ENCODE measurements at places on chromosomes 5 and 9. TPM values are rescaled to one million over a fixed set of nuclear protein-coding genes. Genes with fewer than 3 reads are reported as not detected.

- DNase-seq, result no peak
These were observed 67.0 kb downstream of the NIPBL start for GRCh38 chr5:36943584-36943983.

DNA sequence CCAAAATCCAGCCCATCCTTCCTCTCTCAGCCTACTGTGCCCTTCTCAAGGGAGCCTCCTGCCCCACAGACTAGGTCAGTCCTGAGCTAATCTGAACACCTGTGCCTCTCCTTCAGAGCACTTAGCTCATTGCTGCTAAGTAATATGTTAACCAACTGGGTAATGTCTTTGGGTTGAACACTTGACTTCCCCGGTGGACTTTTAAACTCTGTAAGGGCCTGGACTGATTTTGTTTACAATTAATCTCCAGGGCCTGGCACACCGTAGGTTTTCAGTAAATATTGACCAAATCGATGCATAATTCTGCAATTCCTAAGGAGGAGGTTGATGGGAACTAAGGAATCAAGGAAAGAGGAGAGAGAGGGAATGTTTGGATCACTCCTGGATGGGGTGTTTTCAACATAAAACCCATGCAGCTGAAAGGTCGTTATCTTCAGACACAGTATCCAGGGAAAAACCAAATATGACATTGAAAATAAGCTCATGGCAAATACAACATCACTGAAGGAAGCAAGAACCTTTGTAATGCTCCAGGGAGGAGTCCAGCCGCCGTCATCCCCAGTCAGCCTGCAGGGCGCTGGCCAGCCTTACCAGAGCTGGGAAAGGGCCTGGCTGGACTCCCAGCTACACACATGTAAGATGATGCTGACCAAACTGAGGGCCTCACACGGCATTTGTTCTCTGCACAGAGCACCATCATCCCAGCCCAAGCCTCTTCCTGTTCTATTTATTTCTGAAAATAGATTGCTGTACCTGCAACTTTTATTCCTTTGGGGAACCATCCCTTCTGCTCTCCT, 166.3 kb downstream of the C5orf15 start:
- peak; percentile 78 for DNase-seq

GRCh38 chr9:79263628-79264027, 308.1 kb upstream of the TLE4 start:
- DNase-seq, result no peak

- no peak for DNase-seq
These were observed 182.1 kb upstream of the TBC1D2 start for GRCh38 chr9:98437458-98438034.

GRCh38 chr9:123960366-123960765, 30.4 kb upstream of the DENND1A start:
- no peak for DNase-seq

DNA sequence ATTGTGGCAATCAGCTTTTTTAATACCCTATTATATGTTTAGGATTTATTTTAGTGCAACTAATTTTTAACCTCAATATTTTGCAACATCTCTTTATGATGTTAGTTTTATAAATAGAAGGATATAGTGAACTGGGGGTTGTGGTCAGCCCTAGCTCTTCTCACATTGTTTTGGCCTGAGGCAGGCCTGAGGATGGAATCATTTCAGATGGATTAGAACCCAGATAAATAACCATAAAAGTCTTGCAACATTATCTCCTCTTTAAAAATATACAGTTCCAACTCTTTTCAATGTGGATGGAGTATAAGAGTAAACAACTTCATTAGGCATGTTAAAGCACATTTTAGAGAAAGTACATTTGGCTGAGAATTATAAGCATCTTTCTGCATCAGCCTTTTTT, 522.7 kb downstream of the NR2F1-AS1 start:
- DNase-seq, result no peak

DNA sequence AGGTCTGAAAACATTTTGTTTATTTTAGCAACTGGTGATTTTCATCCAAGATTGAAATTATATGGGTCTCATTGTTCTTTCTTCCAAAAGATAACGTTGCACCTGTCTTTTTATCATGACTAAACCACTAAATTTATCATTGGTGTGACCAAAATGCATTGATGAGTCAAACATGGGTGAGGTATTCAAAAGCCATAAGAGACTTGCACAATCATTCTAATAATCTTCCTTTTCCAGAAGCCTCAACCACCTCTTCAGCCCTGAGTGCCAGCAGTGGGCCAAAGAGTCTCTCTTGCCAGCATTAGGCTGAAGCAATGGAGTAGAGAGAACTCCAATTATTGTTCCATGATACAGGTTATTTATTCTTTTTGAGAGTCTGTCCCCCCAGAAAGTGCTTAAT, 198.9 kb downstream of the LURAP1L start:
- no peak for DNase-seq

DNA sequence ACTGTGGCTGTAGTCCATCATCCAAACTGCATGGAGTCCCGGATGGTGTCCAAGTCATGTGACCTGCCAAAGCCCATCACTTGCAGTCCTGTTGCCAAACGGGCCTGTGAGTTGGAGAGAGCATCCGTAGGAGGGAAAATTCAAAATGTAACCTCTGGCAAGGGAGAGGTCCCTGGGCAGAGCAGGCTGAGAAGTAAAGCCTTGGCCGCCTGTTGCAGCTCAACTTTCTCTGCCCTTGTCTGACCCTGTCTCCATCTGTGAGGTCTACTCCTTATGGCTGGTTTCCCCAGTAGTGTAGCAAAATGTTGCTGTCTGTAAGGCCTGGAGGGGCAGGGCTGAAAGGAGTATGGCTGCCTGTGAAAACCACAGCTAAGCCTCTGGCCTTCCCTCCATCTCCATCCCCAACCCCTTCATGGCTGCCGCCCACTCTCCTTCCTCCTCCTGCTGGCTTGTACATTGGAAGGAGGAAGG, 163.5 kb downstream of the SEMA6A start:
- peak; percentile 40 for DNase-seq

GRCh38 chr9:99876190-99876589, 30.3 kb upstream of the STX17 start:
- no peak for DNase-seq

DNA sequence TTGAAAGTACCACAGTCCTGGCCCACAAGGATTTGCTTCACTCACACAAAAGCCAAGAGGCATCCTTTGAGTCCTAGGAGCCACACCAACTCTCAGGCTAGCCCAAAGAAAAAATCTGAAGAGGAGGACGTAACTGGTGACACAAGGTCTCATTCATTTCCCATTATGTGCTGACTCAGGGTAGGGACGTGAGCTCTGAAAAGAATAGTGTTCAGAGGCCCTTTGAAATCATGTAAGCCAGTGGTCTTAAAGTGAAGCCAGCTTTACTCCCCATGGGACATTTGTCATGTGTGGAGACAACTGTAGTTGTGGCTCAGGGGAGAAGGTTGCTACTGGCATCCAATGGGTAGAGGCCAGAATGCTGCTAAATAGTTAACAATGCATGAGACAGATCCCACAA, 332.4 kb downstream of the KCTD16 start:
- DNase-seq, result no peak

DNA sequence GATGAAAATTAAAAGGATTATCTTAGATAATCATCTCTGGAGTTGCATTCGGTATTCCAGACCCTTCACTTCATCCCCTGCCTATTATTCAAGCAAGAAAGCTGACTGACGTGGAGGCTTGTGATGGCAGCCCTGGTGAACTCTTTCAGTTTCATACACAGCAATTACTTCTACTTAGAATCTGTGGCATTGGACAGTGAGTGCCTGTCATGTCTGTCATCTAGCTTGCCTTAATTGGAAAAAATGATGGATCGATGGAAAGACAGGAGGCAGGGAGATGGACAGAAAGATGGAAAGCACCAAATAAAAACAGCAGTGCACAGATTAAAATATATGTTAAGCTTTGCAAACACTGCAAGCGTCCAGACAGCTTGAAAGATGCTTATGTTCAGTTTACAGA, 1371.0 kb upstream of the CDH6 start:
- DNase-seq, result no peak

DNA sequence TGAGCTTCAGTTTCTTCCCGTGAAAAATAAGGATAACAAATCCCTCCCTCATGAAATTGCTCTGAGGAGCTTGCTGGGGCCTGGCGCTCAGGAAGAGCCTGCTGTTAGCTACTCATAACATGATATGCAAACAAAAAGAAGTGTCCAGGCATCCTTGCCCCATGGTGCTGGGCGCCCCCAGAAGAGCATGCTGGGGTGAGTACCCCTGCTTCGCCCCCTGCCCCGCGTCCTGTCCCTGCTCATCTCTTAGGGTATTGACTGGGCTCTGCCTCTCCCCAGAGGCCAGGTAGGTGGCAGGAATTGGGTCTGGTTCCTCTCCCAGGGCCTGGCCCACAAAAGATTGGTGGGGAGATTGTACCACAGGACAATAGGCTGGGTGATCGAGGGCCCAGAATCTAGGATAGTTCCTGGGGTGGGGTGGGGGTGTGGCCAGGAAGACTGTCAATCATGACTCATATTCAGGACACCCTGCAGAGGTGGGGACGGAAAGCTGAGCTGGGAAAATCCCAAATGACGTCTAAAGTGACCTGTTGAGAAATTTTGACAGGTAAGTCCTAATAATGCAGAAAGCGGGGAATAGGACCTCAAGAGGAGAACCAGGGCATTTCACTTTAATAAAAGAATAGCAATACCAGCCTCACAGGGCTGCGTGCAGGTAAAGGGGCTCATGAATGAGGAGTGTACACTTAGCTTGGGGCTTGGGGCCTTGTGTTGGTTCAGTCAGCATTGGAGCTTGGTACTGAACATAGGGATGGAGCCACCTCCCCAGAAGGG, 8.9 kb downstream of the PITX1 start:
- no peak for DNase-seq

DNA sequence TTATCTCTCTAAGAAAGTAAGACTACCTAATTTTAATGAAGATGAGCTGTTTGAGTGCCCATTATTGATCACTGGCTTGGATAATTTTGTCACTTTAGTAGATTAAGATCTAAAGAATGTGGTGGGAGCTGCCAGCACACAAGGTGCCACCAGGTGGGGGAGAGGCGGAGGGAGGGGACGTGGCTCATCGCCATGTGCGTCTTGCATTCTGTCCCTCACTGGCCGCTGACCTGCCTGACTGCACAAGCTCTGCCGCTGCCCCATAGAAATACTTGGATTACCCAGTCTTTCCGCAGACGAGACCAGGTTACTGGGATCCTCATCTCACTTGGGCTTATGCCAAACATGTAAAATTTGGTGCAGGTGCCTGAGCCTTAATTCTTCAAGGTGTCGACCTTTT, 37.6 kb downstream of the RHOBTB3 start:
- DNase-seq, result no peak

- DNase-seq, result no peak
These were observed 8.3 kb upstream of the CCNO start for GRCh38 chr5:55241746-55242145.

DNA sequence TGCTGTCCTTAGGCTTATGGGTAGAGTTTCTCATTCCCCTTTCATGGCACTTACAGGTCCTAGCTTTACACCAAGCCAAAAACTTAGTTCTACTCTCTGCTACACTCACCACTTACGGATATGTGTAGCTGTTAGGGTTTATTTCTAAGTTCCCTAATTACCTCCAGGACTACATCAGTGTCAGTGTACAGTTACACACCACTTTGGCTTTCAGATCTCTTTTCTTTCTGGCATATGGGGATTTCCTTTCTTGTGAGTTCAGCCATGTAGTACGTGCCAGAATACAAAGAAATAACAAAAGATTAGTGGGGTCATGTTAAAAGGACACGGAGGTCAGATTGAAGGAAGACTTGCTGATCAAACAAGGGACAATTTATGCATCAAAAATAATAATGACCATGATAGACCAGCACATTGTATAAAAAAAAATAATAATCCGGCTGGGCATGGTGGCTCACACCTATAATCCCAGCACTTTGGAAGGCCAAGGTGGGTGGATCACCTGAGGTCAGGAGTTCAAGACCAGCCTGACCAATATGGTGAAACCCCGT, 41.8 kb downstream of the LYRM7 start:
- no peak for DNase-seq

DNA sequence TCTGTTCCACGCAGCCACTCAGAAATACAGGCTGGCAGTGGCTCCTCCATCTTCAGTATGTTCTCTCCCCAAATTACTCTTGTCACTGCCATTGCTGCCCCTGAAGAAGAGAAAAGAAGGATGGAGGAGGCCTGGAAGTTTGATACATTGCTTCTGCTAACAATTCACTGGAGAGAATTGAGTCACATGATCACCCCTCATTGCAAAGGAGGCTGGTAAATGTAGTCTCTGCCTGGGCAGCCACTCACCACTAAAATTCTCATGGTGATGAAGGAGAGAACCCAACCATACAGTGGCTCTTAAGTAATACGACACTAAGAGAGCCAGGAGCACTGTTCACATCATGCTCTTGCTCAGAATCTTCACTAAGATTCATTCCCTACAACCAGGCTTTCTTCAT, 112.0 kb downstream of the DOCK8 start:
- DNase-seq, result no peak

GRCh38 chr9:111957856-111958631, 61.4 kb downstream of the UGCG start:
- no peak for DNase-seq

DNA sequence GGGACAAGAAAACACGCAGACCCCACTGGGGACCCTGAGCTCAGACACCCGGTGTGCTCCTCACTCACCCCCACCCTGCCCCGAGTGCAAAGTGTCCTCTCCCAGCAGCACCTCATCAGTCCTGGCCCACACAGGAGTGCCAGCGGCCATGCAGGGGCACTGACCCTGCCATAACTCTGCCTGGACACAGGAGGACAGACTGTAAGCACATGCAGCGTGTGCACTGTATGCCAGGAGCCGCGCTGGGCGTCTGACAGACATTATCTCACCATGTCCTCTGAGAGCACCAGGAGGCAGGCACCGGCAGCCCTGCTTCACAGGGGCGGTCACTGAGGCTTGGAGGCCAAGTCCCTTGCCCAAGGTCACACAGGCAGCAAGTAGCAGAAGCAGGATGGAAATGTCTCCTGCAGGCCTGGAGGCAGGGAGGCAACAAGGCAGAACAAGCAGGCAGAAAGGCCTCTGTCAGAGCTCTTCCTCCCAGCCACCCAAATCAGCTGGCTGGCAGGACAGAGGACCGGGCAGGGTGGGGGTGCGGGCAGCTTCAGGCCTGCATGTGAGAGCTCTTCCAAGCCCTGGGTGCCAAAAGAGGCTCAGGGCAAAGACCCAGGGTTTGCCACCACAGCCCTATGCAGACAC, 8.4 kb downstream of the EEIG1 start:
- peak; percentile 83 for DNase-seq

Gene BARX1
- total RNA-seq, result not detected

Gene KIAA0825
- 1.6 TPM for total RNA-seq

Gene ADGRD2
- total RNA-seq, result not detected

Gene PRELID2
- 10.9 TPM for total RNA-seq

Gene EDIL3
- 18.3 TPM for total RNA-seq

Gene LECT2
- total RNA-seq, result not detected

Gene CYLC2
- not detected for total RNA-seq

Gene HNRNPH1
- total RNA-seq, result 106 TPM

Gene C9orf85
- 4.0 TPM for total RNA-seq

Gene PHF24
- 0.56 TPM for total RNA-seq

Gene OLFML2A
- total RNA-seq, result 32.3 TPM

Gene GRIA1
- 0.57 TPM for total RNA-seq

Gene PTBP3
- 17.7 TPM for total RNA-seq
